NCI-H1105 treated with DMSO at 0.1 percent for 48 hours (cell line): ENCODE measurements at places on chromosomes 11 and 22.

DNA sequence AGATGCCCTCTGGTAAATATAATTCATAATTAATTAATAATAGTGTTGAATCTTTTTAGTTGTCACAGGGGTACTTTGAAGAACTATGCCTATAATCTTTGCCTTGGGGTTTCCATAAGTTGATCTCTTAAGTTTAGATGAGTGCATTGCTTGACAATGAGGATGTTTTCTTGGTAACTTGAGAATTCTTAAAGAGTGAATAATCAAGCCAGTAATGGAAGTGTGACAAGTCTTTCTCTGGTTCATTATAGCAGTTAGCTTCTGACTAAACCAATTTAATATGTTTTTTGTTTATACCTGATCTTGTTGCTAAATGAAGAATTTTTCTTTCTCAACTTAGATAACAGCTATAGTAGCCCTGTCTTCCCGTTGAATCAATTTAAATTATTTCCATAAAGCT, 46.2 kb downstream of the ATXN10 start:
- no peak for DNase-seq

DNA sequence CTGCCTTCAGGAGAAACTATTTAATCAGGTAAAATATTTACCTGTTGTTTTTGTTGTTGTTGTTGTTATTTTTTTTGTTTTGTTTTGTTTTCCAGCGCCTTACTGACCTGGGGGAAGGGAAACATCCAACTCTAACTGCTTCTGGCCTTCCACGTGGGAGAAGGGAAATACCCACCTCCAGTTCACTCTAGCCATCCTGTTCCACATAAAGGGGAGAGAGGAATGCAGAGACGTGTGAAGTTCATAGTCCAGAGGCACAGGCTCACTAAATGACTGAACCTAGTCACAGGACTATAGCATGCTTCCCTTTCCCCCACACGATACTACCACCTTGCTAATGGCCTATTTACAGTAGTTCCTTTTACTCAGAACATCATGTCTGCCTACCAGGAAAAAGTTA, 72.4 kb upstream of the VSTM5 start:
- no peak for DNase-seq

DNA sequence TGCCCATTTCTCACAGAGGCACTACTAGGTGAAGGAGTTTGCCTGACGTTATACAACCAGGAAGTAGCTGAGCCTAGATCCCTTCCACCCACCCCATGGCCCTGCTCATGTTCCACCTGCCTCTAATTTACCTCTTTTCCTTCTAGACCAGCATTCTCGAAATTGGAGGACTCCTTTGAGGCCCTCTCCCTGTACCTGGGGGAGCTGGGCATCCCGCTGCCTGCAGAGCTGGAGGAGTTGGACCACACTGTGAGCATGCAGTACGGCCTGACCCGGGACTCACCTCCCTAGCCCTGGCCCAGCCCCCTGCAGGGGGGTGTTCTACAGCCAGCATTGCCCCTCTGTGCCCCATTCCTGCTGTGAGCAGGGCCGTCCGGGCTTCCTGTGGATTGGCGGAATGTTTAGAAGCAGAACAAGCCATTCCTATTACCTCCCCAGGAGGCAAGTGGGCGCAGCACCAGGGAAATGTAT, 14.1 kb downstream of the PIK3IP1 start:
- DNase-seq, result no peak

GRCh38 chr11:2929950-2930703, 907 bp upstream of the PHLDA2 start:
- DNase-seq, result no peak

- DNase-seq, result no peak
Measured at GRCh38 chr22:46346680-46347405, 11.3 kb downstream of the TRMU start.

DNA sequence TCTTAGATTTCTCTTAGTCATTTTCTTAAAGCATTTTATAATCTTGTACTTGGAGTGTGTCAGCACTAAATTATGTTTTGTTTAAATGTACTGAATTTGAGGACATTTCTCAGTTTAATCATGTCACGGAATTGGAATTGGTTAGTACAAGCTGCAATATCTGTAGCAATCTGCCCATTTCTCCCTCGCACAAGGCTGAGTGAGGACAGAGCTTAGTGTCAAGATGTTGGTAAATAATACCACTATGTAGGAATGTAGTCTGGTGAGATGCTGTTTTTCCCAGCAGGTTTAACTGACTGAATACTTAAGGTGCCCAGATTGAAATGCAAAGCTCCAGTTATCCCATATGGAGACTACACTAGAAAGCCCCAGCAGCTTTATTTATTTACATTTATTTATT, 30.6 kb downstream of the SREBF2 start:
- DNase-seq, result no peak

DNA sequence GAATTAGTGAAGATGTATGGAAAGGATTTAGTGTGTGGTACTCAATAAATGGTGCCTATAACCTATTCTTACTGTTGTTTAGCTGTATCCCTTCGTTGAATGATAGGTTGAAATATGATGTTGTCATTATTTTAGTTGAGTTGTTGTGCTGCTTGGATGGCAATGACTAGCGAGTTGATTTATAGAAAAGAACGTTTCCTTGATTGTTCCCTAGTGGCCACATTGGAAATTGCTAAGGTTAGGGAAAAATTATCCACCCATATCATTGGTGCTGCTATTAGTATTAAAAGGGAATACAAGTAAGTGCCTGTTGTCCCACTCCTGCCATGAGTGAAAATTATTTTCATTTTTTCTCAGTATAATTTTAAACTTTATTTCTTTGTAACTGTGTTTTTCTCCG, 14.5 kb downstream of the EMSY start:
- DNase-seq, result no peak

- DNase-seq, result no peak
Measured at GRCh38 chr11:28767574-28767973, 659.4 kb downstream of the METTL15 start.

GRCh38 chr11:93747122-93747521, 5.7 kb downstream of the C11orf54 start:
- no peak for DNase-seq
